ENCODE measurements at places on chromosomes 12 and 14.

- peak; percentile 58 for DNase-seq
Measured at GRCh38 chr14:95463171-95463901, 53.1 kb downstream of the SYNE3 start.

DNA sequence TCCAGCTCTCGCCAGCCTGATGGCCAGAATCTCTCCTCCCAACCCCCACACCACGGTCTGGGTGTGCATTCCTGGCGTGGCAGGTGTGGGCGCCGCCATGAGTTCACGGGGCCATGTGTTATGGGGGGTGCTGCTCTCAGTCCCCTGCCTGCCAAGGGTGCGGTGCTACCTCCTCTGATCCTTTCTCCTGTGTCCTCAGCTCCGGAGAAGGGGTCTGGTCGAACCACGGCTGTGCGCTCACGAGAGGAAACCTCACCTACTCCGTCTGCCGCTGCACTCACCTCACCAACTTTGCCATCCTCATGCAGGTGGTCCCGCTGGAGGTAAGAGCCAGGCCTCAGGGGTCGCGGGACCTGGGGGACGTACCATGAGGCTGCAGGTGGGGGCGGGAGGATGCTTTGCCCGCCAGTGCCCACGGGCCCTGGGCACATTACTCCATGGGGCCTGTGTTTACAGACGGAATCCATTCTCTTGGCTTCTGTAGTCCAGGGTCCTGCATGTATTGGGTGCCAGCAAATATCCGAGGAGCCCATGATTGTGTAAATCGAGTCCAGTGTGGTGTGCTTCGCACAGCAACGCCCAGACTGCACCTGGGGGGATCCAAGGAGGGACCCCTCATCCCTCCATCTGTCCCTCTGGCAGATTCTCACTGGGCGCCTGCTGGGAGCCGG is 130.8 kb downstream of the ADGRD1 start:
- DNase-seq: peak; percentile 3

DNA sequence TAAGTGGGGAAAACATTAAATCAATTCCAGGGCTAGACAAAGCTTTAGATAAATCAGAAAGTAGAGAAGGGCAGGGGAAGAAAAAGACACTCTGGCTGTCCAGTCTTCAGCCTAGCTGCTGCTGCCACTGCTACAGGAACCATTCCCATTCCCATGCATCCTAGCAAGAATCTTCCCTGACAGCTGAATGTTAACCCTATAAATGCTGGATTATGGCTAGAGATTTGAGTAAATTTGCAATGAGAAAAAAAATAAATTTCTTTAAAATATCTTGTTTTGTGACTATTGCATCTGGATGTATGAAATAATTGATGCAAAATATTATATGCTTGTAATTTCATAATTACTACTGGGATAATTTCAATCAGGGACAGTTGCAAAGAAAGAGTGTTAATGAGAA is 15.0 kb upstream of the CDKN3 start:
- DNase-seq: no peak

- DNase-seq: no peak
Measured at GRCh38 chr14:104690861-104691455, 1.5 kb downstream of the INF2 start.

Measured in CD4-positive, alpha-beta memory T cell (primary cell).